ENCODE measurements at places on chromosomes 1 and 21.

- no peak for DNase-seq
Observed at GRCh38 chr1:28326515-28326914, 2.3 kb upstream of the MED18 start.

- DNase-seq: no peak
Observed at GRCh38 chr1:167893798-167894197, 20.1 kb downstream of the ADCY10 start.

- DNase-seq: no peak
Observed at GRCh38 chr1:36652586-36652985, 169.9 kb upstream of the CSF3R start.

- no peak for DNase-seq
Observed at GRCh38 chr1:31551208-31551607, 25.1 kb upstream of the TINAGL1 start.

GRCh38 chr21:45432575-45433255 lies 27.8 kb downstream of the COL18A1 start:
- DNase-seq: no peak
